ENCODE measurements at places on chromosomes 5 and 9. TPM values are rescaled to one million over a fixed set of nuclear protein-coding genes. Genes with fewer than 3 reads are reported as not detected.

DNA sequence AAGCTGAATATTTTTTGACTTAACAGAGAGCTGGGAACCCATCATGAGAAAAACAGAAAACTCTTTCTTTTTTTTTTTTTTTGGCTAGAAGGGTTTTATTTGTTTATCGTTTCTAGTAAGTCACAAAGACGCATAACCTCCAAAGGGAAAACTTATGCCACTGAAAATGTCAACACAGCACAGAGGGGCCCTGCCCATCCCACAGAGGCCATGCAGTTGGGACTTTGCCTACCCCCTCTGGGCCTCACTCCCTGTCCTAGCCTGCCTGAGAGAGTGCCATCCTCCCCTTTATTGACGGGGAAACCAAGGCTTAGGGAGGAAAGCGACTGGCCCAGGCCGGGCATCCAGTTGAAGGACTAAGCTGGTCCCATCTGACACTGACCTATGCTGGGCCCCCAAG, 74.7 kb downstream of the VAV2 start:
- DNase-seq = no peak

DNA sequence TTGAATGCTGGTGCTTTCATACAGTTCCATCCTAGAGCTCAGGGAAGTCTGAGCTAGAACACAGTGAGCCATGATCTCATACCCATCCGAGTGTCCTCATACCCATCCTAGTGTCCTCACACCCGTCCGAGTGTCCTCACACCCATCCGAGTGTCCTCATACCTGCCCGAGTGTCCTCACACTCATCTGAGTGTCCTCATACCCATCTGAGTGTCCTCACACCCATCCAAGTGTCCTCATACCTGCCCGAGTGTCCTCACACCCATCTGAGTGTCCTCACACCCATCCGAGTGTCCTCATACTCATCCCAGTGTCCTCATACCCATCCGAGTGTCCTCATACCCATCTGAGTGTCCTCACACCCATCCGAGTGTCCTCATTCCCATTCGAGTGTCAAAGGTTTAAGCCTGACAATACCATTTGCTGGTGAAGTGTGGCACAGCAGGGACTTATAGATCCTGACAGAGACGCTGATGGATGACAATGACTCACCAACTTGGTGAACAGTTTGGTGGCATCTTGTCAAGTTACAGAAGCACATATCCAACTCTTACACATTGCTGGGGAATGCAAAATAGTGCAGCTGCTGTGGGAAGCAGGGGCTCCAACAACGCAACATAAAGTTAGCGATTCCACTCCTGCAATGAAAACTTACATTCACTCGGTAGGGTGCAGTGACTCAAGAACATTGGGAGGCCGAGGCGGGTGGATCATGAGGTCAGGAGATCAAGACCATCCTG, 77.0 kb upstream of the COL5A1 start:
- no peak for DNase-seq

P4HA2 gene
- 58.9 TPM for total RNA-seq

DNA sequence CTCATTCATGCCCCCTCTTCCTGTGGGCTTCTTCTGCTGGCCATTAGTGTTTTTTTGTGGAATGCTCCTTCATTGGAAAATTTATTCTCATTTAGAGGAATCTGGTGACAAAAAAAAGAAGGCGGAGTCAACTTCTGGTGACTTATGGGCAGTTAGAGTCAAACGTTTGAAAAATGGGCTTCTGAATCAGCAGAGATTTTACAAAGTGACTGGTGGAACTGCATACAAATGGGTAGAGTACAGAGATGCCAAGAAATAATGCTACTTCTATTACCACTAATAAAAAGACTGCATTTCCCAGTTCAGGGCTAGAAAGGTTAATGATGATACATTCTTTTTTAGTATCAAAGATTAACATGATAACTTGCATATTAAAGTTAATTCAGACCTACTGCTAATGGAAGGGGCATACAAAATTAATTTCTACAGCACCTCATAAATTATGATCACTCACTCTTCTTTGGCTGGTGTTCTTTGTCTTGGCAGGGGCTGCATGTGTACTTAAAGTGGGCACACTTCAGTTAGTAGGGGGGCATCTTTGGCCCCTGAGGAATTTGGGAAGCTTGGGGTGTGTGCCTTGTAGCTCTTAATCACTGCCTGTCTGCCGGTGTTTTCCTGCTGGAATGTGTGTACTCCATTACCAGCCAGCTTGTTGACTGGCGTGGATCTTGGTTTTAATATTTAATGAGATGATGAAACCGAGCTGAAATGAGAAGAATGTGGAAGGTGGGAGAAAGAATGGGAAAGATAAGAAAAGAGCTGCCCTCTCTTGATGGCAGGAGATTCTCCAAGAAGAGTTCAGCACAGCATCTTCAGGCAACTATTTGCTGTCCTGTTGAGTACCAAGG, 148.9 kb downstream of the DOCK2 start:
- no peak for DNase-seq

LCP2 gene
- total RNA-seq = 10.2 TPM

GRCh38 chr9:129876815-129877214, 41.6 kb downstream of the USP20 start:
- no peak for DNase-seq

EGFL7 gene
- 73.3 TPM for total RNA-seq

OR13C5 gene
- not detected for total RNA-seq

- DNase-seq = peak; percentile 28
These were observed 283.6 kb upstream of the NMUR2 start for GRCh38 chr5:152688561-152689249.

- DNase-seq = peak; percentile 77
These were observed 24.7 kb downstream of the ZDHHC11B start for GRCh38 chr5:759781-760362.

- no peak for DNase-seq
These were observed 35.6 kb downstream of the NIM1K start for GRCh38 chr5:43227655-43228054.

DNA sequence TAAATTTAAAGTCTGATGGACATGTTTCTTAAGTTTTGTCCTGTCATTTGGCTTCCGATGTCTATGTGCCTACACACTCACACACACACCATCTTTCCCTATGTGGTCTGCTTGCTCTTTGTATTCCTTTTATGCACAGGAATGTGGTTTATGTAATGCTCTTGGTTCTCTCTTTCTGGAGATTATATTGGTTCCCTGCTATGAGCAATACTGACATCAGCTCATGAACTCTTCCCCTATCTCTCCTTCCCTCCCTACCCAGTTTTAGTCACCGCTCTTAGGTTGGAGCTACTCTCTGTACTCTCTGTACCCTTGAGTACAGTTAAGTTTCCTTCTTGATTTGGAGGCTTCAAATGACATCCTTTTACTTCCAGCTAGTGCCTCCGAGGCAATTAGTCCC, 77.9 kb upstream of the MVB12B start:
- no peak for DNase-seq

MCIDAS gene
- total RNA-seq = not detected

LCN6 gene
- total RNA-seq = 11.0 TPM

DNA sequence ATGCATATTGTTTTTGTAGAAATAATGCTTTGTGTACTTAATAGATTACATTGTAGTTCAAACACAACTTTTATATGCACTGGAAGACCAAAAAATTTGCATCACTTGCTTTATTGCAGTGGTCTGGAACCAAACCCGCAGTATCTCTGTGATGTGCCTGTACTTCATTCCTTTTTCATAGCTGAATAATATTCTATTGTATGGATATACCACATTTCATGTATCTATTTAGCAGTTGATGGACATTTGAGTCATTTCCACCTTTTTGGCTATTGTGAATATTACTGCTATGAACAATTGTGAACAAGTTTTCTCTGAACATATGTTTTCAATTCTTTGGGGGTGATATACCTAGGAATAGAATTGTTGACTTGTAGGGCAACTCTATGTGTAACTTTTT, 40.1 kb downstream of the ITGA1 start:
- no peak for DNase-seq

- DNase-seq = no peak
These were observed 8.7 kb upstream of the SPARC start for GRCh38 chr5:151695464-151695863.

DNA sequence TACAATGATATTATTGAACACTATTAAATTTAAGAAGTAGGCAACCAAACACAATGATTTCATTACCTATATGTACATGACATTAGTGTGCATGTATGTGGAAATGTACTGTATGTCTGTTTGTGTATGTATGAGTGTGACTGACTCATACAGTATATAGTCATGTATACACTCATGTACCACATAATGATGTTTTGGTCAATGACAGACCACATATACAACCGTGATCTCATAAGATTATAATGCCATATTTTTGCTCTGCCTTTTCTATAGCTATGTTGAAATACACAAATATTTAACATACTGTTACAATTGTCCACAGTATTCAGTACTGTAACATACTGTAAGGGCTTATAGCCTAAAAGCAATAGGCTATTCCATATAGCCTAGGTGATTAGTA, 19.7 kb downstream of the SVEP1 start:
- DNase-seq = no peak
